ENCODE measurements at places on chromosomes 3 and 15.

GRCh38 chr3:194475978-194476377 is 10.8 kb downstream of the ATP13A3 start:
- no peak for DNase-seq

DNA sequence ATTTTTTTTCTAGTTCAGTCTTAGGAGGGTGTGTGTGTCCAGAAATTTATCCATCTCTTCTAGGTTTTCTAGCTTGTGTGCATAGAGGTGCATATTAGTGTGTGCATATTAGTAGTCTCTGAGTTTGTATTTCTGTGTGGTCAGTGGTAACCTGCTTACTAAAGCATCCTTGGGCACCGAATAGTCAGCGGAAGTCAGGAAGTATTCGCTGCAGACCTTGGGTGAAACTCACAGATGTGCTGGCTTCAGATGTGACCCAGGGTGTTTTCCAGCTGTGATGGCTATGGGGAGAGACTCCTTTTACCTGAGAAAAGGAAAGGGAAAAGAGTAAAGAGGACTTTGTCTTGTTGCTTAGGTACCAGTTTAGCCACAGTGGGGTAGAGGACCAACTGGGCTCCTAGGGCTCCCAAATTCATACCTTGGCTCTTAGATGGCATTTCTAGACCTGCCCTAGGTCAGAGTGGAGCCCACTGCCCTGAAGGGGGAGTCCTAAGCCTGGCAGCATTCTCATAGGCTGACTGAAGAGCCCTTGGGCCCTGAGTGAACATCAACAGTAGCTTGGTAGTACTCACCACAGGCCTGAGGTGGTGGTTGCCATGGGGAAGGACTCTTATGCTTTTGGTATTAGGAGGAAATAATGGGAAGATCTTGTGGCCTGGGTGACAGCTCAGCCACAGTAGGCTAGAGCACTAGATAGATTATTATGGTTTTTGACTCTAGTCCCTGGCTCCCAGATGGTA is 286.0 kb upstream of the ZPLD1 start:
- no peak for DNase-seq

- no peak for DNase-seq
Measured at GRCh38 chr3:165788531-165788930, 48.7 kb downstream of the BCHE start.

GRCh38 chr3:39177708-39178332 is 14.6 kb downstream of the XIRP1 start:
- DNase-seq, result peak; percentile 82

DNA sequence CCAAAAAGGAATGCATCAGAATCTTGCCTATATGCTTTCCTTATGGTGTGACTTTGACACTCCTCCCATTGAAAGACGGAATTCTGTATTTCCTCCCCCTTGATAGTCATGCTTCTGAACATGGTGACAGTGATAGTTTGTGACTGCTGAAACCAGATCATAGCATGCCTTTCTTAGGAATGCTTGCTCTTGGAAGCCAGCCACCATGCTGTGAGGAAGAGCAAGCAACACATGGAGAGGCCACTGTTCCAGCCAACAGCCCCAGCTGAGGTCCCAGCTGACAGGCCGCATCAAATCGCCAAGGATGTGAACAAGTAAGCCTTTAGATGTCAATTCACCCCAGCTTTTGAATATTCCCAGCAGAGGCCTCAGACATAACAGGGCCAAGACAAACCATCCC is 100.1 kb downstream of the IGF2BP2 start:
- no peak for DNase-seq
